ENCODE measurements at places on chromosomes 7 and 10.

DNA sequence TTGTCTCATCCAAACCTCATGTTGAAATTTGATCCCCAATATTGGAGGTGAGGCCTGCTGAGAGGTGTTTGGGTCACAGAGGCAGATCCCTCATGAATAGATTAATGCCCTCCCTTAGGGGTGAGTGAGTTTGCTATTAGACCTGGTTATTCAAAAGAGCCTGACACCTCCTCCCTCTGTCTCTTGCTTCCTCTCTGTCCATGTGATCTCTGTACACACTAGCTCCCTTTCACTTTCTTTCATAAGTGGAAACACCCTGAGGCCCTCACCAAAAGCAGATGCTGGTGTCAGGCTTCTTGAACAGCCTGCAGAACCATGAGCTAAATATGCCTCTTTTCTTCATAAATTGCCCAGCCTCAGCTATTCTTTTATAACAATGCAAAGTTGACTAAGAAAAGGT lies 447.1 kb downstream of the MDFIC start:
- H3K4me1 ChIP-seq: no peaks in the 10 kb centered on the region
- H3K4me3 ChIP-seq: no peak overlapping the region
- no peak overlapping the region for H3K27ac ChIP-seq
- no peaks in the 10 kb centered on the region for H3K36me3 ChIP-seq

GRCh38 chr7:16727736-16728135 lies 25.8 kb upstream of the TSPAN13 start:
- no peaks in the 10 kb centered on the region for H3K4me1 ChIP-seq
- DNase-seq: no peak
- no peaks in the 10 kb centered on the region for H3K27me3 ChIP-seq
- no peak overlapping the region for H3K4me3 ChIP-seq

- no peak for DNase-seq
- no peaks in the 10 kb centered on the region for H3K27me3 ChIP-seq
- no peak overlapping the region for H3K27ac ChIP-seq
- H3K4me1 ChIP-seq: no peaks in the 10 kb centered on the region
- H3K36me3 ChIP-seq: no peaks in the 10 kb centered on the region
These were observed 24.2 kb downstream of the PILRA start for GRCh38 chr7:100397315-100398081.

- H3K4me3 ChIP-seq: no peak overlapping the region
- no peak for DNase-seq
- H3K27me3 ChIP-seq: no peaks in the 10 kb centered on the region
- no peaks in the 10 kb centered on the region for H3K4me1 ChIP-seq
- no peak overlapping the region for H3K27ac ChIP-seq
- no peaks in the 10 kb centered on the region for H3K36me3 ChIP-seq
These were observed 104.0 kb downstream of the MAD1L1 start for GRCh38 chr7:2128601-2129322.
